ENCODE measurements at places on chromosomes 4 and X.
A peak's percentile ranks its signal among the peaks of the same experiment; 100 is the strongest.

- peak; percentile 67 for DNase-seq
Measured at GRCh38 chrX:110847334-110847733, 51.7 kb upstream of the CHRDL1 start.

DNA sequence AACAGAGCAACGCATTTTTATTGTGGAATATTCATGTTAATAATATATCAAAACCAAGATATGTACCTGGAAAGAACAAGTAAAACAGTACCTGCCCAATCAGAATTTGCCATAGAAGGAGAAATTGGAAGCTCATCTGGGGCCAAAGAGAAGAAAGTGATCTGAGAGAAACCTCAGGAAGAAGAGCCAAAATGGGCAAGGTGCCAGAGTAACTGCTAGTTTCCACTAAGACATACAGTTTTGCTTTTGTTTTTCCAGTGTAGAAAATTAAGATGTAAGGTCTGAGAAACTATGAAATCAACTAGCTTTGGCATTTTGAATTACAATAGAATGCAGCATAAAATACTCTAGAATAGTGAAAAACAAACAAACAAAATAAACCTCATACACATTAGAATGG, 2201.2 kb downstream of the ARAP2 start:
- DNase-seq = peak; percentile 65

DNA sequence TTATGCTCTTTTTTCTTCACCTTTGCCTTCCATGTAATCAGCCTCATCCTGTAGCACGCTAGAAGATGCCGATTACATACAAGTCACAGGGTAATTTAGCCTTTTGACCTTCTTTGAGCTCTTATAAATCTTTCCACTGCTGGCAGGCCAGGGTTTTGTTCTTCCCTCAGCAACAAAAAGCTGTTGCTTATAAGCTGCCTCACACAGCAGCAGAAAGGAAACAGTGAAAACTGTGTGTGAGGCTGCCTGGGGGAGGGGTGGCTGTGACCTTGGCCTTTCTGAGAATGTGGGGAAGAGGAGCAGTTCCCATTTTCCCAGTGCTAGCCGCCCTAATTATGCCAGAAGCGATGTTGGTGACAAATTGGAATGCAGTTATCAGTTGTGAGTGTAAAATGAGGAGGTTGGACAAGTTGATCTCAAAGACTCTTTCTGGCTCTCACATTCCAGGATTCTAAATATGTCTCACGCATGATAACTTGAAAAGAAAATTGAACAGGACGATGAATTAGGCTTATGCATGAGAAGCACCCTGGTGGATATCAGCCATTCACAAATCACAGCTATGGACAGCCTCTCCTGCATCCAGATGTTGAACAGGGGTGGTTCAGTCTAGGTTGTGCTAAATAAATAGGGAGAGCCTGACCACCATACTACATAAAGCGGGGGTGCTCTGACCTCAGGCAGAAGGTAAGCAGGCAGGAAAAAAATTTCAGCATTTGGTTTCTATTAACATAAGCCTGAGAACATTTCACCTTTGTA, 25.7 kb downstream of the SLITRK2 start:
- DNase-seq = no peak

GRCh38 chr4:10811991-10812390, 127.4 kb upstream of the CLNK start:
- DNase-seq = peak; percentile 23

DNA sequence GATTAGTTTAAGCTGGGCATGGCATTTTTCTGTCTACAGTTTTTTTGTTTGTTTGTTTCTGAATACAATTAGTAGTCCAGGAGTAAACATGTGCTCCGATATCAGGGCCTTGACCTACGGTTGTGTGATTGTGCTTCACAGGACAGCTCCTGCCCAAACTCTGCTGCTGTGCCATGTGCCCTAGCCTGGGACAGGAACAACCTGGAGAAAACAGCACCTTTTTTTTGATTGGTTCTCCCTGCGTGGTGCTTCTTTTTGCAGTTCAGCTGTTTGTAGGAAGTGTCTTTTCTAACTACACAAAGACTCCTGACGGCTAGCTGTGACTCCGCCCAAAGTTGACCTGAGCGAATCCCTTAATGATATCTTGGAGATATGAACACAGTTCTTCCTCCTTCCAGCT, 158.8 kb downstream of the ATP10D start:
- no peak for DNase-seq

DNA sequence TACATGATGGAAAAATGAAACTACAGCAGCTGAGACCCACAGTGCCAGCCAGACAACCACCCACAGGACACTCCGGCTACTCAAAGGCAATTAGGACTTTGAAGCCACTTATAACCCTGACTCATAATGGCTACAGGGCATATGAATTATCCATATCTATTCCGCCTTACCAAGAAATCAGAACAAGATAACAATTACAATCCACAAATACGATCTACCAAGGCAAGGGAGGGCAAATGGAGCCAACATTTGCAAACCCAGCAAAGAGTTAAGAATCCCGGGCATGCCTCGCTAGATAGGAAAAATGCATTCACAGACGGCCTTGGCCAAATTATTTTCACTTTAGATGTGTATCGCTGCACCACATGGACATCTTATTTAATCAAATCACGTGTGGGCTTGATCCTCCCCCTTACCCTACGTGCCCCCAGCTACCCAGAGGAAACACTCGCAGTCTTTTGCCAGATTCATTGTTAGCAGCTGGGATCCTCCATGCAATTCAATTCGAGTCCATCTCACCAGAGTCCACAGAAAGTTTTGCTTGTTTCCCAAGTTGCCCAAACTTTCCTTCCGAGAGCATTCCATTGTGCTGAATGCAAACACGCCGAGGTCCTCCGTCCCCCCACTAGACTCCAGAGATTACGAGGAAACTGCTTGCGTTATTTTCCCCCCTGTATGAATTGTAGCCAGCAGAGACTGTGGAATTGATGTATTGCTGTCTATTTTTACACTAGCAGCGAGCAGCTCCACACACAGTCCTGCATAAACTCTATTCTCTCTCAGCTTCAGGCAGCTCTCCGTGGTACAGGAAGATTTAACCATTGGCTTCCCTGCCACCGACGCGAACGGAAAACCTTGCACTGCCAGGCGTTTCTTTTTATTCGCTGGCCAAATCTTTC, 1.2 kb downstream of the PPARGC1A start:
- peak; percentile 51 for DNase-seq

- no peak for DNase-seq
Measured at GRCh38 chr4:27055221-27055760, 194.7 kb downstream of the STIM2 start.

DNA sequence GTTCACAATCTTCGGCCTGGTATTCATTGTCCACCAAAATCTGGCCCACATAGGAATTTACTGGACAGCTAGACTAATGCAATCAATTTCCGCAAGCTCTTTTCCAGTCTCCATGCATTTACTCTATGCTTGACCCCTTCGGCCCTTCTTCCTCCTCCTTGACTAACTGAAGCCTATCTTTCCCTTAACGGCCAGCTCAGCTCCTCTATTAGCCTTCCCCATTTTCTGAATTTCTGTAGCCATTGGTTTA, 1.2 kb upstream of the PHKA2 start:
- DNase-seq = no peak

All from choroid plexus epithelial cell (primary cell).